CD4-positive, alpha-beta T cell treated with Interleukin-15 for 4 hours (primary cell): ENCODE measurements at places on chromosomes 4 and X.

DNA sequence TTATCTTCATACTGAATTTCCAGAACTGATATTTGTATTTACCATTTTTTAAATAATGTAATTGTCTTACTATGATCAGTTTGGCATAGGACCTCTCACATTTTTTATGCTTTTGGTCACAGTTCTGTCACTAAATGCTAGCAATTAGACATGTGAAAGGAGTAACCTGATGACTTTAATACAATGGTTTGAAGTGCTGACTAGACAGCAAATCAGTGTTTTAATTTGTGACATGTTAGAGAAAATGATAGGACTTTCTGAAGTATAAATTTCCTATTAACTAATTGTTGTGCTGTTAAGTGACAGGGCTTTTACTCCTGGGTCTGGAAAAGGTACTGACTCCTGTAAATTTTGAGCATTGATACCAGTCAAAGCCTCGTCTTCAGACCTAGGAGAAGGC is 117.5 kb downstream of the ZNF330 start:
- no peak for DNase-seq

GRCh38 chr4:120010646-120011045 is 56.0 kb downstream of the MAD2L1 start:
- DNase-seq, result no peak

DNA sequence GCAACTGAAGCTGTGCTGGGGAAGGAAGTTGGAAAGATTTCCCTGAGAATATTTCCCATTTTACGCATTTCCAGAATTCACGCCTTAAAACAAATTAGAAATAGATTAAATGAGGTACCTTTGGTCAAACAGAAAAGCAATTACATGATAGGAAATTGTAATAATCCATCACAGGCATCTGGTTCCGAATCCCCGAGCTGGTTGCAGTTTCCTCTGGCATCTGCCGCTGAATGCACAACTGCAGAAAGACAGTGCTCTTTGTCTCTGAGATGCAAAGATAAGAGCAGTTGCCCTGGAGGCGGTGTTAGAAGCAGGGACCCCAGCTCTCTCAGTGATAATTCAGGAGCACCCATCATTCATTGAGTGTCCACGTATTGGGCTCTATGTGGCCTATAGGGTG is 224.4 kb downstream of the LDB2 start:
- no peak for DNase-seq

DNA sequence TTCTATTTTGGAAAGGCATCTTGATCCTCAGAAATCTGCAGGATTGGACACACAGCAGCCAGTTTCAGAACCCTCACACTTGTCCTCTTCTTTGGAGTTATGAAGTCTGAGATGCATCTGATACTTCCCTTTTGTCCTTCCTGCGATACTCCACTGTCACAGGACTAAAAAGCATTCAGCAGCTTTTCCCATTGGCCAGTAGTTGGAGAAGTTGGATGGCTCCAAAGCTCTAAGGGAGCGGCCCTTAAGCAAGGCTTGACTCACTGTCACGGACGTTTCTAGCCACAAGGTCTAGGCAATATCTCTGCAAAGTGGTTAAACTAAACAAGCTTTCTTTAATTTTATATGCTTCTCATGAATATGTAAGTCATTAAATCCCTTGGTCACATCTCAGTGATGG is 417.0 kb downstream of the AFF2 start:
- DNase-seq, result no peak

DNA sequence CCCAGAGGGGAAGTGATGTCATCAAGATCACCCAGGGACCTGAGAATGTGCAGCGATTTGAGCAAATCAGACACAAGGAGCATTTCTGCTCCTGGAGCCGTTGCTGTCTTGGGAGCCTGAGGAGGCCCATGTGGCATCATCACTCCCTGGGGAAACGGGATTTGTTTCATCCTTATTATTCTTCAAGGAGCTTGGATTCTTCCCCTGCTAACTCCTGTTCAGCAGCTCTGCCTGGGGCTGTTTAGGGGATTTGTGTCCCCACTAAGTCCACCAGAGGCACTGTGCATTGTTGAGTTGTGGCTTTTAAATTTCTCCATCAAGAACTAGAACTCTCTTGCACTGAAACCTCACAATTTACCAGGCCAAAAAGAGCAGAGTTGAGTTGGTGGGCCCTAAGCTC is 104.2 kb upstream of the MSX1 start:
- no peak for DNase-seq

DNA sequence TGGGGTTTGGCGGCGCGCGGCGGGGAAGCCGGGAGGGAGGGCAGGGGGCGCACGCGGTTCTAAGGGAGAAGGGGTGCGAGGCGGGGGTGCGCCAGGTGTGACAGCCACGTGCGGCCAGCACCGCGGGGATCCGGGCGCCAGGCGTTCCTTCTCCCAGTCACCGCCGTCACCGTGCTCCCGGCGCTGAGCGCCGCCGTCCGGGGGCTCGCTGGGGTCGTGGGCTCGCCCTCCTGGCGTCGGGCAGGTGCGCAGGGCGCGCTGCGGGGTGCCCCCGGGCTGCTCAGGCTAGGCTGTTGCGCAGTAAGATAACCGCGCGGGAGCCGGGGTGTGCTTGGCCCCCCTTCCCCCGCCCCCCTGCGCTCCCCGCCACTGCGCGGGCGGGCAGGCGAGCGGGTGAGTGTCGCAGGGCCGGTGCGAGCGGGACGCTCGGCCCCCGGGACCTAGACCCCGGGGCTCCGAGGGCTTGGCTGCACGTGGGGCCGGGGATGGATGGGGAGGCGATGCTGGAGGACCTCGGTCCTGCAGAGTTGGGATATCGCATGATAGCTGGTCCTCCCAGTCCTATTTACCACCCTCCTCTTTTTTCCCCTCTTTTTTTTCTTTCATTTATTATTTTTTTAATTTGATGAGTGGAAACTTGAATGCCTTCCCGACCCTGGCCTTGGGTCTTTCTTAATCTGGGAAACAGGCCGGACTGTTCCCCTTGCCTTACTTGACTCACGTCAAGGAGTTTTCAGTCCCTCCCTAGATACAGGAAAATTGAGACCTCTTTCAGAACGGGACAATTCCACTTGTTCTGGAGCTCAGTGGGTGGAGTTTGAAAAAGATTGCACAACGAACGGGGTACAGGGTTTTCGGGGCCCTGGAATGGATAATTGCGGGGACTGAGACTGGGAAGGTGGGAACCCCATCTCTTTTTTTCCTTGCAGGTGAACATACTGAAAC is 797 bp downstream of the TXLNG start:
- peak; percentile 12 for DNase-seq
